ENCODE measurements at places on chromosomes 6 and 20.

- no peak for DNase-seq
These were observed 71.6 kb downstream of the SH3BGRL2 start for GRCh38 chr6:79702691-79703090.

DNA sequence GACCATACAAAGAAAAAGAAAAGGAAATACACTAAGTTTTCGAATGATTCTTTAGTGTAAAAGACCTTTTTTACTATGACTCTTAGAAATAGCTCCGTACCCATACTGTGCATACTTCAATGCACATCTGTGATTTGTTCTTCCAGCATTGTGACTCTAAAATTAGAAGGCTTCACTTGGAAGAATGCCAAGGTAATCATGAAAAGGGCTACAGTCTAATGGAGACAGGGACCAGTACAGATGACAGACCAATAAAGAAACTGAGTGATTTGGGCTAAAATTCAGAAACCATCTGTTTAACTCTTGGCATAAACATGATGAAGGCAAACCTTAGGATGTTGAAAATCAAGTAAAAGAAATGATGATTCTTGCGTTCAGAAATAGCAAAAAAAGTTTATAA is 46.3 kb downstream of the CYP39A1 start:
- DNase-seq, result no peak

DNA sequence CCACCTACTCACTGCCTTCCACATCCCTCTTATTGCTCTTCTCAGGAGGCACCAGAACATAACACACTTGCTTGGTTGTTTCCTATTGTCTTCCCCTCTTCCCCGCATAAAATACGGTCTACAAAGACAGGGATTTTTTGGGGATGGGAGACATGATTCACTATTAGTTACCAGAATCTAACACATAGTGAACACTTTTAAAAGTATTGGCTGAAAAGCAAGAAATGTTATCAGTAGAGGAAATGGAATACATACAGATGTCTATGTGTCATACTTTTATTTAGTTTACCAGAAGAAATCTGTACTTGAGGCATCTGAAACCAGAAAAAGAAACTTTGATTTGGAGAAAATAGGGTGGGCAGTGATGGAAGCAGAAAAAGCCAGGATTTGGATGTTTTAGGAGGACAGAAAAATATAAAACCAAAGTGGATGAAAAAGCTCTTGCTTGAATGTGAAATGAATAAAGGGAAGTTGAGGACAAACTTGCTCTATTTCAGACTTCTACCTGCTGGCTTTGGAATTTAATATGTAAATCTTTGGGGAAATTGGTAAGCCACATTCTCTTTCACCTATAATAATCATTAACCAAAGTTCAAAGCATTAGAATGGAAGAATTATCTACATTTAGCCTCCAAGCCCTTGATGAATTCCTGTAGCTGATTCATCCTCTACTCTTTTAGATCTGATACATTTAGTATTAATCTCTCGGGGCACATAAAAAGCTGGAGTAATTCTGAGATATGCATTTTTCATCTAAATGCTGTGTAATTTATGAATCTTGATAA is 82.6 kb downstream of the DOK5 start:
- no peak for DNase-seq

GRCh38 chr6:90256698-90257485 is 39.8 kb downstream of the BACH2 start:
- DNase-seq, result no peak

DNA sequence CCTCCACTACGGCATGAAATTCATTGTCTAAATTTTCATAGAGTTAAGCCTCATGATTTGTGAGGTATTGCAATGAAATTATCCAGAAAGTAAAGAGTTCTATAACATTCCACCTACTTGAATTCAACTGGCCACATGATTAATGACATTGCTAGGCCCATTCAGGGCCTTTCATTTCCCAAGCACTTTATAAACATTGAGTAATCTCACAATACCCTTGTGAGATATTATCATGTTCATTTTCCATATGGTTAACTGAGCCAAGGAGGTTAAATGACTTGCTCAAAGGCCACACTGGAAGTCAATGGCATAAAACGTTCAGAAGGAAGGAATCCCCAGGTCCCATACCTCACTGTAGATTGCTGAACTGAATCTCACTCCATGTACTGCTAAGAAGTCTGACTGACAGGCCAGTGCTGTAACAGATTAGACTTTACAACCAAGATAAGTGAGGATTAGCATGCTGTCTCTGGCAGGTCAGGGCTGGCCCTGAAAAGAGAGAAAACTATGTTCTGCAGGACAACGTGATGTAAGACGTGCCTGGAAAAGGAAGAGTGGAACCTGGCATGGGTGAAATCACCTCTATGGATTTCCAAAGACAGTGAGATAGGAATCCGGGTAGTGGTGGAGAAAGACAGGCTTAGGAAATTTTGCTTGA is 75.9 kb upstream of the SPACA1 start:
- no peak for DNase-seq

GRCh38 chr6:13988049-13988738 is 63.4 kb downstream of the RNF182 start:
- no peak for DNase-seq

DNA sequence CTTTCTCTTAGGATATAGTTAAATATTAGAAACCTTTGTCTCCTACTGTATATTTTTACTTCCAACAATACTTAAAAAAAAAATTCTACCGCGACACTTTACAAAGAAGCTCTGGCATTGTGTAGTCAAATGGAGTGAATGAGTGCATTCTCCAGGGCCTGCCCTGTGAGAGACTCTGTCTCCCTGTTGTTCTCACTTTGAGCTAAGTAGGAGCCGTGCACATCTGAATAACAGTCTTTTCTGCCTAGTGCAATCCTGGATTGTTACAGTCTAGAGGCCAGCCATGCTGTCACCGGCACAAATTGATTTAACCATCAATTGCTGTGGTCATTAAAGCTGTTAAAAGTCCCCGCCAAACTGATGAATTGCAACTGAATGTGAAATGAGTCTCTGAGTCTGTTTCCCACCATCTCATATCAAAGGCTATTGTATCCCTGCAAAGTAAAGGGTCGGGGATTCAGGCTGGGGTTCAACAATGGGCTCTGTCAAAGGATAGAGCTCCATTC is 156.0 kb downstream of the RFPL4B start:
- DNase-seq, result no peak

- DNase-seq, result no peak
These were observed 118.7 kb downstream of the HFE start for GRCh38 chr6:26205625-26206574.

DNA sequence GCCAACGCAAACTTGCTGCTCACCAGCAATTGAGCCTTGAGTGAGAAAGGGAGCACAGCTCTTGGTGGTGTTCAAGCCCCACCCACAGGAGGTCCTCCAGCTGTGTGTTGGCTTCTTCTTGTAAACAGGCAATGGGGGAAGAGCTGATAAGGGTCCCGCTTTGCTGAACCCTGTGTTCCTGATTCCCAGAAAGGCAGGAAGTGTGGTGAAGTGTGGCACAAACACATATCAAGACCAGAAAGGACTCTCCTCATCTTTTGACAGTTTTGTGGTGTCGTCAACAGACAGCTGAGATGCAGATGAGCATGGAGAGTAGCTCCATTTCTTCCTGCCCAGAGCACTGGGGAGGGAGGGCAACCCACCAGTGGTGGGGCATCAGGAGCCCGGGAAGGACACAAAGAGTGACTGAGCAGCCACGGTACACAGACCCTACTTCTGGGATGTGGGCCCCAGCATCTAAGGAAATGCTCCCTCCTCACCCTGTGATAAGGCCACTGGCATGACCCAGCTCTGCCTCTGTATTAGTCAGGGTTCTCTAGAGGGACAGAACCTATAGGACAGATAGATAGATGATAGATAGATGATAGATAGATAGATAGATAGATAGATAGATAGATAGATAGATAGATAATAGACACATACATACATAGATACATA is 188.9 kb upstream of the TAB2 start:
- no peak for DNase-seq

GRCh38 chr20:49685809-49686208 is 27.9 kb downstream of the B4GALT5 start:
- no peak for DNase-seq

DNA sequence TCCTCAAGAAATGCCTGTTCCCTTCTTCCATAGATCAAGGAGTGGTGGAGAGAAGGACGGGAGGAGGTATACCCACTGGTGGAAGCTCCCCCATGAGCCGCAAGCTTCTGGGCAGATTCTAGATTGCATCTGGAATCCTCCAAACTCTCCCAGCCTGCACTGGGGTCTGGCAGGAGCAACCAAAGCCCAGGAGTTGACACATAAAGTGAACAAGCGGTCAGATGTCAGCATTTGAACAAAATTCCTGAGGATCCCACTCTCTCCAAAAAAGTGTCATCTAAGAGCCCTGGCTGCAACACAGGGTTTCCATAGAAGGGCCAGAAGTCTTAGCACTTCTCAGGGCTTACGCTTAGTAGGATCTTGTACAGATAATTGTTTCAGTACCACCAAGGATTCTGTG is 88.2 kb downstream of the KCNB1 start:
- no peak for DNase-seq

- DNase-seq, result no peak
These were observed 1.3 kb upstream of the PGC start for GRCh38 chr6:41748542-41748941.

GRCh38 chr6:119672725-119673124 is 323.2 kb upstream of the MAN1A1 start:
- DNase-seq, result no peak

DNA sequence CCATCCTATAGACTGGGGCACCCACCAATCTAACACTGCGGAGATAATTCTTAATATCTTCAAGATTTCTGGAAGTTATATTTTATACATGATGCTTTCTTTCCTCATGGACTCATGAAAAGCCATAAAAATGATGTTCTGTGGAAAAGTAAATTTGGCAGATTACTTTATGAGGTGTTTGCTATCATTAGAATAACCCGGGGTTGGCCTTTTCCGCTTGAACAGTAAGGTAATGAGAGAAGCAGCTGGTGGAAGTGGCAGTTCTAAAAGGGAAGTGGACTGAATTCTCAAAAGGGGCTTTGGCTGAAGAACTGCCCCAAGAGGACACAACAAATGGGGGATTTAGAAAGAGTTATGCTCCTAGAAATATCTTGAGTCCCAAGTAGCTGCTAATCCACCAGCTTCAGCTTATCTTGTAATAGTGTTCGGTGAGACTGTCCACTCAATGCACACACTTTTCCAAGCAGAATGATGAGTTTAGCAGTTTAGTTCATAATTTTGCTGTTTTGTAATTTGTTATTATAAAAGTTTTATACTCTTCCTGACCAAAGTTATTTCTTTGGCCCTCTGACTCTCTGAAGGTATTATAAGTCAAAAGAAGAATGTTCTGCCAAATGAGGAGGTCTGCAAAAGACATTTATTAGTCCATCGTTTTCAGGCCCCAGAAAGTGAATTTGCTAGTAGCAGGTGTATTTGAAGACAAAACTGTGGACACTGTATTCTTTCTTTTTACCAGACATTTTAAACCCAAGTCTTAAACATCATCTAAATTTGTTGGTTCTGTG is 2.9 kb downstream of the ISM1 start:
- no peak for DNase-seq

- no peak for DNase-seq
These were observed 190.5 kb downstream of the NKAIN2 start for GRCh38 chr6:123994168-123994567.

DNA sequence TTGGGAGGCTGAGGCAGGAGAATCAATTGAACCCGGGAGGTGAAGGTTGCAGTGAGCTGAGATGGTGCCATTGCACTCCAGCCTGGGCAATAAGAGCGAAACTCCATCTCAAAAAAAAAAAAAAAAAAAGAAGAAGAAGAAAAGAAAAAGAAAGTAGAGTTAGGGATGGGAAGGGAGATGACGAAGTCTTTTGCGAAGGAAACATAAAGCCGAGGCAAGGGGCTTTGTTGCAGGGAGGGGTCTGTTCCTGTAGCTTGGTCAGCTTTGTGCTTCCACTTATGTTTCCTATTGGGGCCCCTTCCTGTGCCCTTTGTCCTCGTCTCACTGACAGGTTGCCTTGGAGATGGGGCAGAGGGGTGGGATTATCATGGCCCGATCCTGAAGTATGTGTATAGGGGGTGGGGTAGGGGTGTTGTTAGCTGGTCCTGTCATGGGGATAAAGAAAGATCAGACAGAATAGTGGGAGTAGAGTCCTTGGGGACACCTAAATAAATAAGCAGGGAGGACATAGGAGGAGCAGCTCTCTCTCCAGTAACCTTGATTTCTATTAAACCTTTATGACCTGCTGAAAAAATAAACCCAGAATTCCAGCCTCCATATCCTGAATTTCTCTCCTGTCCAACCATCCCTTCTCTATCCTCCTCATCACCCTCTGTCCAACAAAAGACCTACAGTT is 1.1 kb upstream of the CLIC1 start:
- no peak for DNase-seq

GRCh38 chr6:169803816-169804340 is 52.5 kb downstream of the ERMARD start:
- DNase-seq, result no peak

GRCh38 chr6:108961077-108961476 is 112.9 kb downstream of the ARMC2 start:
- no peak for DNase-seq

- DNase-seq, result no peak
These were observed 67.0 kb upstream of the FRMD1 start for GRCh38 chr6:168145747-168146596.

DNA sequence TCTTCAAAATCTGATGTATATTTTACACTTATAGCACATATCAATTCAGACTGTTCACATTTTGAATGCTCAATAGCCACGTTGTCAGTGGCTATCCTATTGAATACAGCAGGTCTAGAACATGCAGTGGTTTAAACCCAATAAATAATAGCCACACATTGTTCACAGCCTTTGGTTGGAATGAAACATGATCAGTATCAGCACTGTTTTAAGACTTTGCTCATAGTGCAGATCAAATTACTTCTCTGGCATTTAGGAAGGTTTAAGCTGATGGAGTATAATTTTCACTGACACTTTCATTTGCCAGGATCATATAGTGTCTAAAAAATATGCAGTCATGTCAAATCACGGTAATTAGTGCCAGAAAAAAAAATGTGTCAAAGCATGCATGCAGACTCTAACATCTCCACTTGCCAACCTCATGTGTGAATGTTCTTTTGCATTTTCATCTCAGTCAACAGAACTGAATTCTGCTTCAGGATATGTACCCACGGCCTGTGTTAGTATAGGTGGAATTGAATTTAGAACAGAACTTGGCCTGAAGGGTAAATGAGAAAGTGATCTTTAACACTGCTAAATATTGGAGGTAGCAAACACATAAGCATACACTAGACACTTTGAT is 184.1 kb downstream of the SLC24A3 start:
- DNase-seq, result no peak

GRCh38 chr6:135750081-135750480 is 101.4 kb upstream of the PDE7B start:
- no peak for DNase-seq

- DNase-seq, result no peak
These were observed 12.5 kb downstream of the SESN1 start for GRCh38 chr6:109082188-109082577.

- no peak for DNase-seq
These were observed 829 bp upstream of the NOTCH4 start for GRCh38 chr6:32224696-32225095.

- DNase-seq, result no peak
These were observed 266.0 kb upstream of the BTBD3 start for GRCh38 chr20:11651647-11652046.

- no peak for DNase-seq
These were observed 54.0 kb downstream of the UTRN start for GRCh38 chr6:144338951-144339700.

GRCh38 chr20:22805219-22805618 is 220.8 kb upstream of the FOXA2 start:
- DNase-seq, result no peak
